DMS53 (cell line): ENCODE measurements at places on chromosomes 5 and 9.

DNA sequence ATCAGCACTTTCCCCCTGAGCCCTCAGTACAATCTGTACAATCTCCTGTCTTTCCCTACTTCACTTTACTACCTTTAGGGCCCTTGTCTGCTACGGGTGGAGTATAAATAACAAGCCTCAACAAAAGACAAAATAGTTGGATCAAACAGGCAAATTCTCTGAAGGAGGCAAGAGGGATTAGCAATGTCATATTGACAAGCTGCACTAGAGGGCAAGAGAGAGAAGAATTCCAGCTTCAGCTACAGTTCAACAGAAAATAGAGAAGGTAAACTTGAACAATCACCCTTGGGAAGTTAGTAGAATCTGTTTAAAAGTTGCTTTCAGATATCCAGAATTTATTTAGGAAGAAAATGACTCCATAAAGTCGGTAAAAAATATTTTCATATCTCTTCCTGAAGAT is 68.4 kb upstream of the IZUMO3 start:
- peak; percentile 48 for DNase-seq

GRCh38 chr5:165410476-165410875 is 1905.1 kb downstream of the MAT2B start:
- no peak for DNase-seq

DNA sequence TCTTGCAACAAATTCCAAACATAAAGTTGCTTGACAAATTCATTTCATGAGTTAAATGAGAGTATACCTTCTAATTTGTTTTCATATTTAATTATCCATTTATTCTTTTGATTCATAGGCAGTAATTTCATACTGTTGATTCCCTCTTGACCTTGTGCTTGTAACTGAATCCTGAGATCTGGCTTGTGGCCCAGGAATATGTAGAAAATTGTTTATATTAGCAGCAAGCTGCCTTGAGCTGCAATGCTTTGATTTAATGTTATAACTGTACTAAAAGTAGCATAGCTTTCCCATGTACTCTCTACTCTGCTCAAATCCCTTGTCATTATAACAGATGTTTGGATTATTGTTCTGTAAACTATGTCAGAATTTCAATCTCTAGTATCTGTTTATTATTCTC is 780.7 kb downstream of the NR2F1-AS1 start:
- peak; percentile 66 for DNase-seq

DNA sequence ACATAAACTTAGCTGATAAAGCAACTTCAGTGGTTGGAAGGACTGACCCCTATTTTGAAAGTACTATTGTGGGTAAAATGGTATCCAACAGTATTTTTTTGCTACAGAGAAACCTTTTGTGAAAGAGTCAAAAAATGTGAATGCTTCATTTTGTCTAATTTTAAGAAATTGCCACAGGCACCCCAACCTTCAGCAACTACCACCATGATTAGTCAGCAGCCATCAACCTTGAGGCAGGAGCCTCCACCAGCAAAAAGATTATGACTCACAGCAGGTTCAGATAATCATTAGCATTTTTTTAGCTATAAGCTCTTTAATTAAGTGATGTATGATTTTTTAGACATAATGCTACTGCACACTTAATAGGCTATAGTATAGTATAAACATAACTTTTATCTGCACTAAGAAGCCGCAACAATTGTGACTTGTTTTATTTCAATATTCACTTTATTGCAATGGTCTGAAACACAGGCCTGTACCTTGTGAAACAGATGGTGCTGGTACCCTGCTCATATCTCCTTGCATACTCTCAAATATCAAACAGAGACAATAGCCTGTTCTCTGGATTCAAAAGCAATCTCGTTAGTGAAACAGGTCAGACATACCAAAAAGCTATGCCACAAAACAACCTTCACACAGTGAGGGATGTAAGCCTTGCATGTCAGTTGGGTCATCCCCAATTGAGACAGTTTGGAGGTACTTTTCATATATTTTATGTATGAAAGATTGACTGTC is 261.2 kb upstream of the FAM174A start:
- DNase-seq: no peak

DNA sequence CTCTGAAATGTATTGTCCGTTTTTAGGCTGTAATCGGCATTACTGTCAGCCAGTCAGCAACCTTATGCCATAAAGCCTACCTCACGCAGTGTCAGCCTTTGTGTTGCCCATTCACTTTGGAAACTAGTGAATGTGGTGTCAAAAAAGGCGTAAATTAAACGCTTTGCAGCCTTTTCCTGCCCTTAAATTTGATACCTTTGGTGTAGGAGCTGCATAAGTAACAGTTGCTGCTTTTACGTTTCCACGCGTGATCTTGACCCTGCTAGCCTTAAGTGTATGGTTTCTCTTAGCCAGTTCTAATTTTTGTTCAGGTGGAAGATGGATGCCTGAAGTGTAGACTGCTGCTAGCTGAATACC is 257.7 kb downstream of the EPB41L4A start:
- peak; percentile 50 for DNase-seq

- no peak for DNase-seq
These were observed 52.7 kb downstream of the COL5A1 start for GRCh38 chr9:134694368-134694665.

DNA sequence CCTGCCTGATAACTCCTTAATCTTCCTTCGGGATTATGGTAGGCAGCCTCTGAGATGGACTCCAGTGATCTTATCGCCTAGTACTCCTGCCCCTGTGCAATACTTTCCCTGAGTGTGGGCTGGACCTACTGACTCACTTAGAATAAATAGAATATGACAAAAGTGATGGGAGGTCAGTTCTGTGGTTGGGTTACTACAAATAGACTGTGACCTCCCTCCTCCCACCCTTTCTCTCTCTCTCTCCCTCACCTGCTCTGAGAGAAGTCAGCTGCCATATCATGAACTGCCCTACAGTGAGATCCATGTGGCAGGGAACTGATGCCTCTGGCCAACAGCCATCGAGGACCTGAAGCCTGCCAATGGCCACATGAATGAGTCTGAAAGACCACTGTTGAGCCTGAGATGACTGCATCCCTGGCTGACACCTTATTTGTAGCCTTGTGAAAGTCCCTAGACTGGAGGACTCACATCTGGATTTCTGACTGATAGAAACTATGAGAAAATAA is 31.7 kb downstream of the NRG2 start:
- DNase-seq: peak; percentile 87

DNA sequence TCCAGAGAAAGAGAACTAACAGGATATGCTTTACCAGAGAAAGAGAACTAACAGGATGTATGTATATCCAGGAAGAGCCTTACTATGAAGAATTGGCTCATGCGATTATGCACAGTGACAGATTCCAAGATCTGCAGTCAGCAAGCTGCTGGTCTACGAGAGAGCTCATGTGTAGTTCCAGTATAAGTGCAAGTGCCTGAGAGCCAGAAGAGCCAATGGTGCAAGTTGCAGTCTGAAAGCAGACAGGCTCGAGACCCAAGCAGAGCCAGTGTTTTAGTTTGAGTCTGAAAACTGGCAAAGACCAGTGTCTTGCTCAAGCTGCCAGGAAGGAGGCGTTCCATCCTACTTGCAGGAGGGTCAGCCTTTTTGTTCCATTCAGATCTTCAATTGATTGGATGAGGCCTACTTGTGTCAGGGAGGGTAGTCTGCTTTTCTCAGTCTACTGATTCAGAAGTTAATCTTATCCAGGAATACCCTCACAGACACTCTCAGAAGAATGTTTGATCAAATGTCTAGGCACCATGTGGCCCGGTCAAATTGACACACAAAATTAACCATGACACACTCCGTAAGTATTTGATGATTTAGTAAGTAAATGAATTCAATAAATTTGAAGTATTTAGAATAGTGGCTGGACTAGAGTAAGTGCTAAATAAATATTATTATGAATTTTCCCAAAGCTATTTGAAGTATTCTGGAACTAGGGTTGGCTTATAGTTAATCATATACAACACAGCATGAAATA is 372.1 kb upstream of the SGCD start:
- DNase-seq: no peak

DNA sequence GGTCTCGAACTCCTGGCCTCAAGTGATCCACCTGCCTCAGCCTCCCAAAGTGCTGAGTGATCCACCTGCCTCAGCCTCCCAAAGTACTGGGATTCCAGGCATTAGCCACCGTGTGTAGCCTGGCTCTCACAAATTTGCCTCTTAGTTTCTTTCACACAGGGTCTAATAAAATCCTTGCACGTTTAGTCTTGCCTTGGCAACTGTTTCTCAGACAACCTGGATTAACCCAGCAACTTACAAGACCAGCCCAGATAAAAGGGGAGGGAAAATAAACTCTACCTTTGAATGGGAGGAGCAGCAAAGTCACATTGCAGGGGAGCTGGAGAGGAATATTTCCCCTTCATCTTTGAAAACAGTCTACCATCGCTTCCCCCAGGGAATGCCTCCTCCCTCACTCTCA is 29.3 kb upstream of the GNA14 start:
- DNase-seq: no peak

DNA sequence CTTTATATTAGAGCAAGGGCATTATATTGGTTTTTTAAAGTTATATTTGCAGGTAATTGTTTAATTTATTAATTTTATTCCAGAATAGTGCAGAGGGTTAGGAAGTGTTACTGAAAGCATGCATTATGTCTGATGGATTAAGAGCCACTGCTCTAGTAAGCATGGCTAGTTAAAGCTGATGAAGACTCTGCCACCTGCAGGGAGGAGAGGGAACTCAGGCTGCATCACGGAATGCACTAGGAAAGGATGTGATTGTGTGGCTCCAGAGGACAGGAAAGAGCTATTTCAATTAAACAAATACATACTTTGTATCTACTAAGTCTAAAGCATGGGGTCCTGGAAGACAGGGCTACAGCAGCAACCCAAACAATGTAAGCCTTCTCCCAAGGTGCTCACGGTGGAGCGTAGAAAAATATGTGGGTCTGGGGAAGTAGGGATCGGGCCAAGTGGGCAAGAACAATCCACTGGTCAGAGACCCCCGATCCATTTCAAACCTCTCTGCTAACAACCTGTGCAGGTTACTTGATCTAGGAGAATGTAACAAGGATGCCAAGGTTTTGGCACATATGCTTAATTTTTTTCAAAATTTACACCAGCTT is 15.3 kb upstream of the GRXCR2 start:
- peak; percentile 78 for DNase-seq

GRCh38 chr9:121359351-121360294 is 10.4 kb downstream of the STOM start:
- peak; percentile 37 for DNase-seq

- DNase-seq: no peak
These were observed 26.6 kb upstream of the OBP2B start for GRCh38 chr9:133235549-133236222.

DNA sequence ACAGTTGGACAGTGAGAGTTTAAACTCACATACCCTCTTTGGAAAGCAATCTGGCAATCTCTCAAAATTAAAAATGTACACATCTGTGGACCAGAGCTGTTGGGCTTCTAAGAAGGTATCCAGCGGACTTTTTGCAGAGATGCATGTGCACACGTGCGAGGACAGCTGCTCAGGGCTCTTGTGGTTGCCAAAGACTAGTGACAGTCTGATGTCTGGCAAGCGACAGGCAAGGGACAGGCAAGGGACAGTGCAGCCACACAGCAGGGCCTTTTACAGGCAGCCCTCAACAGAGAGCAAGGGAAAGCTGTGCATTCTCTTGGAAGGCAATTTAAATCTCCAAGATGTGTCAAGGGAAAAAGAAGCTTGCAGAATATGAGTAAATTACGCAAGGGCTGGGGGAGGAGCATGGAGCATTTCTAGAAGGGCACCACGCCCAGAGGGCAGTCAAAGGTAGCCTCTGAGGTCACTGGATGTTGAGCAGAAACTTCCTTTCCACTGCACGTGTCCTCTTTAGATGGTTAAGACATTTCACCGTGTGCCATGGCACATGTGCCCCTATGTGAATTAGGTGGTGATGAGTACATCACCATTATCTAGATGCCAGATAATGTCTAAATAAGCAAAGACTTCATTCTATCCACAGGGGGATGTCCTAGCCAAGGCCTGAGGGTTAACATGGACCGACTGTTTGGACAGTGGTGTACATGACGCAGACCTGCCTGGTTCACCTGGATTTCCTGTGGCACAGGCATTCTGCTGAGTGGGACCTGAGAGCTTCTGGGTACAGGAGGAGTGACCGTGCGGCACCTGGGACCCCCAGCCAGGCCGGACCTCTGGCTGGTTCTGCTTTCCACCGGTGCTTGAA is 9.1 kb downstream of the GFPT2 start:
- no peak for DNase-seq

GRCh38 chr9:129756191-129756590 is 3.3 kb upstream of the PTGES start:
- no peak for DNase-seq

GRCh38 chr9:107874591-107875369 is 385.2 kb upstream of the KLF4 start:
- no peak for DNase-seq

DNA sequence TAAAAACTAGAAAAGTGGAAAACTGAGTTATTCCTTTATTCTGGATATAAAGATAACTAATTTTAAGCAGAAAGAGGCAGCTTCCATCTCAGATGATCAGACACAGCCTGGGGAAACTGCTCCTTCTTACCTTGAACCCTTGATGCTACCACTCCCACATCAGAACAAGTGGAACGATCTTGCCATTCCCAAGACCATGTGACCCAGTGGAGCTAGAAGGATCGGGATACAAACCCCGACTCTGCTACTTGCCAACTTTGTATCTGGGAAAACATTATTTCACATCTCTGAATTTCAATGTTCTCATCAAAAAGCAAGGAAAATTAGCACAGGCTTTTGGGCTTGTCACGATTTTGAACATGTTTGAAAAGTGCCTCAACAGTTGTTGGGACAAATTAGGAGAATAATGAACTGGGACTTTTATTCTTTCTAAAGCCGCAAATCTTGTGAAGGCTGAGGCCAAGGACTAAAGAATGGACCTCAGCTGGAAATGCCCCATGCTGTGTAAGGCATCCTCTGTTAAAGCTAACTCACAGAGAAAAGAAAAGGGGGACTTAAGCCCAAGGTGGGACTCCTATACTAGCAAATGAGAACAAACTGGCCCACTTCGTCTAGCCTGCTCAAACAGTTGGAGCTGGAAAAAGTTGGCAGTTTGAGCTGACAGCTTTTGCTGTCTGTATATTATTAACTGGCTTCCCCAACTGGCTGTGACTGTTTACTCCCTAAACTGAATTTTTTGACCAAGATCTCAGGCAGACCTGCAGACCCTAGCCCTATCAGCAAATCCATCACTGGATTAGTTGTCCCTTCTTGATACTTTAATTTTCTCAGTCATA is 552.3 kb downstream of the EFNA5 start:
- DNase-seq: no peak

- peak; percentile 17 for DNase-seq
These were observed 89.7 kb upstream of the EQTN start for GRCh38 chr9:27386571-27387091.

- no peak for DNase-seq
These were observed 90.9 kb downstream of the CARTPT start for GRCh38 chr5:71810023-71810422.
